ENCODE measurements at places on chromosomes 7 and 10.

DNA sequence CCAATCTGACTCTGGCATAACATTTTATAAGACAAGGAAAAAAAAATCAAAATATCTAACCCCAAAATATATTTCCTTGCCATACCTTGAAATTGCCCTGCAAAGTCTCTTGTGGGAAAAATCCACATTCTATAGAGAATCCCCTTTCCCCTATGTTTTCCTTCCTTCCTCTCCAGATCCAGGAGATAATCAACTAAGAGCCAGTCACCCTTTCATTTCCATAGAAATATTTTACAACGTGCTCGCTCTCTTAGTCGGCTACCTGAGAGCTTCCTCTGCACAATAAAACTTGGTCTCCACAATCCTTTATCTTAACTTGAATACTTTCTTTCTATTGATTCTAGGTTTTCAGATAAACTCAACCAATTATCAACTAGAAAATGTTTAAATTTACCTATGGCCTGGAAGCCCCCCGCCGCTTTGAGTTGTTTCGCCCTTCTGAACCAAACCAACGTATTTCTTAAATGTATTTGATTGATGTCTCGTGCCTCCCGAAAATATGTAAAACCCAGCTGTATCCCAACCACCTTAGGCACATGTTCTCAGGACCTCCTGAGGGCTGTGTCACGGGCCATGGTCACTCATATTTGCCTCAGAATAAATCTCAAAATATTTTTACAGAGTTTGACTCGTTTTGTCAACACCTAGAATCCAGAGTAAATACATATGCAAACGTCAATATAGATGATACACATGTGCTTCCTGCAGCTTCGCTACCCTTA lies 869 bp downstream of the PSAP start:
- DNase-seq, result no peak

GRCh38 chr10:26780793-26781601 lies 79.8 kb downstream of the ABI1 start:
- DNase-seq, result no peak

DNA sequence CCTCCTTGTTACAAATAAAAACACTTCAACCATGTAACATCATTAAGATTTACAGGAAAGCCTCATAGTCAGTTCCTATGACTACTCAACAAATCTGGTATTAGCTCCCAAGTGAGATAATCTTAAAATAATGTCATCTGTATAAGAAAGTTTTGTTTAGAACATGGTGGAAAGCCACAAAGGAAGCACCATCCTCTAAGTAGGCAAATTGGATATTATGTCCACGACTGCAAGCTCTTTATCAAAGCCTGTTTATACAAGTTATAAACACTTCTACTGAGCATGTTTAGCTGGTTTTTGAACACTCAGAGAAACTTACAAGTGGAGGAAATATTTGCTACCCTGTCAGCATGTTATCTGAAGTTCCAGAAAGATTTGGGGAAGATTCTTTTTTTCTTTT lies 349.8 kb downstream of the ARL4A start:
- DNase-seq, result no peak

DNA sequence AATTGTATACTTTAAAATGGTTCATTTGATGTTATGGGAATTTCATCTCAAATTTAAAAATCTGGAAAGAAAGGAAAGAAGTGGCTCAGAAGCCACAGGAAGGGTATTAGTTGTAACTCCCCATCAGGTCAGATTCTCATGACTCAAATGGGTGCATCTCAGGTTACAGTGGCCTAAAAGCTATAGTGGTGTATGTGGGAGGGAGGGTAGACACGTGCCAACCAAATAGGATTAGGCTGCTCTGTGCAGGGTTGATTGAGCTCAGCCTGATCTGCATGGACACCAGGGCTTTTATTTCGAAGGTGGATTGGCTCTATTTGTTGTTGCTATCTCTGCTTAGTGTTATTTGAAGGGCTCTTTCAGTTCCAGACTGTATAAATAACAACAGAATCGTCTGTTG lies 121.5 kb upstream of the PRR15 start:
- DNase-seq, result no peak

DNA sequence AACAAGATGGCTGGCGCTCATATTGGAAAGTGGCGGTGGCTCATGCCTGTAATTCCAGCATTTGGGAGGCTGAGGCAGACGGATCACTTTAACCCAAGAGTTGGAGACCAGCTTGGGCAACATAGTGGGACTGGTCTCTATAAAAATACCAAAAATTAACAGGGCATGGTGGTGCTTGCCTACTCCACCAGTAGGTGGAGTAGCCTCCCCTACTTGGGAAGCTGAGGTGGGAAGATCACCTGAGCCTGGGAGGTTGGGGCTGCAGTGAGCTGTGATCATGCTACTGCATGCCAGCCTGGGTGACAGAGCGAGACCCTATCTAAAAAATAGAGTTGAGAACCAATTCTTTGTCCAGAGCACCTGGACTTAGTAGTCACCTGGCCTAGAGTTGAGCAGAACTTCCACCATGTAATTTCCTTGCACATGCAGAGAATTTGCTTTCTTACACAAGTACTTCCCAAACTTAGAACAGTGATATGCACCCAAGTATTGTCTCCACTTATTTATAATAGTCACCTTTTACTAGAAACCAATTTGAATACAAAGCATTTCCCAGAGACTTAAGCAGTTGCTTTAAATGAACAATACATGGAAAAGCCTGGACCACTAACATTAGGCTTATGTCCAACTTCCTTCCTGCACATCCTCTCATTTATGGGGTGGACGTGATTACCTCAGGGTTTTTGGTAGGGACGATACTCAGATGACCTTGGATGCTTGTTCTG lies 15.9 kb downstream of the LAMB4 start:
- no peak for DNase-seq

DNA sequence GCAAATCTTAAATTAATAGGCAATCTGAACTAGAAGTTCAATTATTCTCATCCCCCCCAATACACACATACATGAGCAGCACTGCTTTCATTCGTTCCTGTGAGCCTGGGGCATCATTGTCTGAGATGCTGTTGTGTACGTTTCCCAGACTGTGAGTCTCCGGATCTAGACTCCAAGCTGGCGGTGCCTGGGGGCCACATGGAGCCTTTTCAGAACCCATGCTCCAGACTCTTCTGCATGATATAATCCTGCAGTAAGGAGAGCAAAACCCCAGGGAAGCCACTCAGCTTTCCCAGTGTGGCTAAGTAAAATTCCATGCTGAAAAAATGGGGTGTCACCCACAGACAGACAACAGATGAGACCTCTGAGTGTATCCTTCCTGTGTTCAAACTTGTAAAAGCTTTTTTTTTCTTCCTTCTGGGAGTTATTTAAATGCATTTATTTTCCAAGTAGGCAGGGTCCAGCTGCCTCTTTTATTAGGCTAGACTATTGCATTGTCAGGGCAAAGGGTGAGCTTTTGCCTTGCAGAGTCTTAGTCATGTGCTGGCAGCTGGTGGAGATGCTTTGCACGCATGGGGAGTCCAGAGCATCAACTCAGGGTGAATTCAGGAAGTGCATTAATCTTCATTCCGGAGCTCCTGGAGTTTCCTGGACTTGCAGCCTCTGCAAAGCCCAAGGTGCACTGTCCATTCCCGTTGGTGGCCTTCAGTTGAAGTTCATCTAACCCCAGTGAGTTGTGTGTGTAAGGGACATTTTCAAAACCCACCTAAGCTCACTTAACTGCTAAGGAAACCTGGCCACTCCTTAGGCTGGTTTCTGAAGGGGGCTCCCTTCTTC lies 185.7 kb upstream of the ADO start:
- no peak for DNase-seq

DNA sequence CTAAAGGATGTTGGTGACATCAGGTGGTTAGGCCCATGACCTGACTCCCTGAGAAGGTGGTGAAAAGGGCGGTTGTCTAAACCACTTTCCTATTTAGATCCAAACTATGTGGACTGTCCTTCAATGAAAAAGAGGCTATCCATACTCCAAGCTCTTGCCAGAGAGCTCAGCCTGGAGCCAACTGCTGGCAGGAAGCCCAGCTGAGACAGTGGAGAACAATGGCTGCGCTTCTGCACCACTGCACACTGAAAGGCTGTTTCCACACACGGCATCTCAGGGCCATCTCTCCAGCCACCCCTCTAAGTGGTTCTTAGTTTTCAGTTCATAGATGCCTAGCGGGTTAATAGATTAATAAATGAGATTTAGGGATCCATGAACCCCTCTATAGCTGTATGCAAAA lies 488.8 kb upstream of the ZMIZ1 start:
- no peak for DNase-seq

DNA sequence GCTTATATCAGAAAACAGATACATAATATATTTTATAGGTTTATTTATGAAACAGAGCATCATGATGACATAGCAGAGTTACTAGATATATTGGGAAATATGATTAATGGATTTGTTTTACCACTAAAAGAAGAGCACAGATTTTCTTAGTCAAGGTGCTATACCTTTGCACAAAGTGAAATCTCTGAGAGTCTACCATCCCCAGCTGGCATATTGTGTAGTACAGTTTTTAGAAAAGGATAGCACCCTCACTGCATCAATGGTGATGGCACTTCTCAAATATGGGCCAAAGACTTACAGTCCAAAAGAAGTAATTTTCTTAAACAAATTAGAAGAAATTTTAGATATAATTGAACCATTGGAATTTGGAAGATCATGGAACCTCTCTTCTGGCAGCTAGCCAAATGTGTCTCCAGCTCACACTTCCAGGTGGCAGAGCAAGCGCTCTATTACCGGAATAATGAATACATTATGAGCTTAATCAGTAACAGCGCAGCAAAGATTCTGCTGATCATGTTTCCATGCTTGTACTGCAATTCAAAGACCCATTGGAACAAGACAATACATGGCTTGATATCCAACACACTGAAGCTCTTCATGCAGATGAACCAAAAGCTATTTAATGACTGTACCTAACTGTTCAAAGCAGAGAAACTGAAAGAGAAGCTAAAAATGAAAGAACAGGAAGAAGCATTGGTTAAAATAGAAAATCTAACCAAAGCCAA lies 21.9 kb upstream of the CREB3L2 start:
- no peak for DNase-seq

DNA sequence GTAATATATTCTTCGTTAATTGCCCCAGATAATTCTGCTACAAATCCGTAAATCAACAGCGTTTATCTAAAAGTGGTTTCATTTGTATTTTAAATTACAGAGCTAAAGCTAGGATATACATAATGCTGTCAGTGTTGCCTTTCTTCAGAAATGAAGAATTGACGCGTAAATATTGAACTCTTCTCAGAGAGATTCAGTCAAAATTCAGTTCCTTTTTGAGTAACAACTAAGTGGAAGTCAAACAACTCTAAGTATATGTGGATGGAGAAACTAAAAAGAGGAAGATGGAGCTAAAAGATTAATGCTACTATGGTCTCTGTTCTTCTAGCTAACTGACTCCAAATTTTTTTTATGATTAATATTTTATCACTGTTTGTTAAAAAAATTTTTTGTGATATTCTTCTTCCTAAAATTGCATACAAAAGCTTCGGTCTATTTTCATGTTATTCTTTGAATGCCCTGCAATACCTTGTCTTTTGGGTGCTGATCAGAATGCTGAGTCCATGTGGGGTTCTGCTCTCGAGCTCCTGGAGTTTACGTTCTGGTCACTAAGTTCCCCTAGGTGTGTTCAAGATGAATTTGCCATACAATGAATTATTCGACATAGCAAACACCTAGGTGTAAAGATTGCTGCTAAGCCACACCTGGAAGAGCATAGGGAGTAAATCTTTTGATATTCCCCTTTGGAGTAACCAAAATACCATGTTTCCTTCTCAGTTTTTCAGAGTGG lies 20.7 kb downstream of the MDFIC start:
- DNase-seq, result no peak

GRCh38 chr7:101728128-101728527 lies 89.3 kb upstream of the CUX1 start:
- DNase-seq, result no peak

DNA sequence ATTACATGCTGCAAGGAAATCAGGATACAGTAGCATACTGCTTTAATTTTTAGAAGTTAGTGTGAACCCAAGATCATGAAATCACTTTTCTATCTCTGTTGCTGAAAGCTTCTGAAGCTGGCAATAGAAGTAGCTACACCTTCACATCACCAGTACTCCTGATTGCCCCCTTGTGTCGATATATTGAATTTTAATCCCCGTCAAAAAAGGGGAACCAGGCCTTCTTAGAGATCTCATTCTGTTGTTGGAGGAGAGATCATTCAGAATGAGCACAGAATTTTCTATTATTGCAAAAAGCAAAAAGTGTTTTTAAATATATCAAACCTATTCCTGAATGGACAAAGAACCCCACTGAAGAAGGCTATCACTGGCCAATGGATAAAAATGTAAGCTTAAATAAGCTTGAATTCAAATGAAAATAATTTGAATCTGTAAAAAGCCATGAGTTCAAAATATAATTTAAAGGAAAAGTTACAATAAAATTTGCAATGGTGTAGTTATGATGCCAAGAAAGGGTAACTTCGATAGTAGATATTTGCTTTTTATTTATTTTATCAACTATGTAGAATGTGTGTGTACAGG lies 39.7 kb upstream of the TEX47 start:
- peak; percentile 50 for DNase-seq

DNA sequence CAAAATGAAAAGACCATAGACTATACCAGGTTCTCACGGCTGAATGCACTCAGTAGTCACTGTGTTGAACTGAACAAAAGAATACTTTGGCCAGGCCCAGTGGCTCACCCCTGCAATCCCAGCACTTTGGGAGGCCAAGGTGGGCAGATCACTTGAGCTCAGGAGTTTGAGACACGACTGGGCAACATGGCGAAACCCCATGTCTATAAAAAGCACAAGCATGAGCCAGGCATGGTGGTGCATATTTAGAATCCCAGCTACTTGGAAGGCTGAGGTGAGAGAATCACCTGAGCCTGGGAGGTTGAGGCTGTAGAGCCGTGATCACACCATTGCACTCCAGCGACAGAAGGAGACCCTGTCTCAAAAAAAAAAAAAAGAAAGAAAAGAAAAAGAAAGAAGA lies 12.5 kb downstream of the SFXN4 start:
- DNase-seq, result no peak

- peak; percentile 31 for DNase-seq
Observed at GRCh38 chr10:51074238-51075028, at the start of gene PRKG1. Gene PRKG1 (plus strand): TSS chr10:51074487.

DNA sequence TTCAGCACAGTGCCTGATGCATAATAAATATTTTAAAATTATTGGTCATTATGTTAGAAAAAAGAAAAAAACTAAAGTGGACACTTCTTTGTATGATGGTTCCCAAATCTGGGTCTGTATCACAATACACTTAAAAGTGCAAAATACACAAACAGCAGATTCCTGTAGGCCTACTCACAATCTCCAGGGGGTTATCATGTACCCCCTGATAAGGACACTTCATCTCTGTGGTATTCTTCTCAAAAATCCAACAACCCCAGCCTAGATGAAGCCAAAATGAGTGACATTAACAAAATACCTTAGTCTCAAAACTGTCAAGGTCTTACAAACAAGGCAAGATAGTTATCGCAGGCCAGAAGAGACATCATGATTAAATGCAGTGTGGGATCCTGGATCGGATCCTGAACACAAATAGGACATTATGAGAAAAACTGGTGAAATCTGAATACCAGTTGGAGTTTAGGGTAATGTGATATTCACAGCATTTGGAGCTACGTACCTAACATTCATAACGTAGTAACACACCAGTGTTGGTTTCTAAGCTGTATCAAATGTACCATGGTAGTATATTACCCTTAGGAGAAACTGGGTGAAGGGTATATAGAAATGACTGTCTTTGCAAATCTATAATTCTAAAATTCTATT lies 45.2 kb downstream of the NSUN6 start:
- no peak for DNase-seq

Measured in hematopoietic multipotent progenitor cell treated with erythropoietin and hydrocortisone succinate and interleukin-3 and kit ligand, for 8 days (in vitro differentiated cells).